Karpas-422 (cell line): ENCODE measurements at places on chromosomes 6 and 20. TPM values are rescaled to one million over a fixed set of nuclear protein-coding genes. Genes with fewer than 3 reads are reported as not detected.

The COL21A1 gene
- not detected in 2 replicates for total RNA-seq

- no peak for DNase-seq
Measured at GRCh38 chr6:66605011-66605410, 898.0 kb upstream of the EYS start.

The DNAH8 gene
- not detected in 2 replicates for total RNA-seq

- DNase-seq, result no peak
Measured at GRCh38 chr20:25739615-25740320, 43.1 kb upstream of the ZNF337 start.

DNA sequence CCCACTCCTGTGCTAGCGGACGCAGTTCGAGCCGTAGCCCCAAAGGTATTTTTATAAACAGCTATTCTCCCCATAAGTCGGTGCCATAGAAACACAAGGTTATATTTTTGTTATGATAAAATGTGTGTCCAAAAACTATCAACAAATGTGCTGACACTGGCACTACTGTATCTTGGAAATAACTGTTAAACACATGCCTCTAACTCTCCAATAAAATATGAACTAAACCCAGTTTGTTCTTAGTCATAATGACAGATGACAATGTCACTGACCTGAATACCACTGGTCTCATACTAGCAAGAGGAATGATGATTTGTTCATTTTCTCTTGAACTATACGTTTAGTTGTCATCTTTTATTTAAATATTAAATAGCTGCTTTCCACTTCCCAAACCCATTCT lies 51.4 kb upstream of the NUP153 start:
- DNase-seq, result no peak

DNA sequence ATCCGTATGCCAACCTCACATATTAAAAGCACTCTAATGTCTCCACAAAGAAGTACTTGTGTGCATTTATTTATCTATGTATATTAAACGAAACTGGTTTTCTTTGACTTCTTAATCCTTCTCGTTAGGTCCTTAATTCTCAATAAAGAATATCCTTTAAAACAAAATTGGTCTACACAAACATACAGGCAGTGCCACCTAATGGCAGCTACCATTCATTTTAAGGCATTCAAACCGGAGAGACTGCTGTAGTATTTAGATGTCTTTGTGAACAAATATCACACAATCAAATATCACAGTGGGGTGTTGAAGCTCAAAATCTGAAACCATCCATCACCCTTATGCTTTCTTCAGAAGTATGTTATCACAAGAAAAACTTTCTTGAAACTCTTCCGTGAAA lies 96.6 kb upstream of the IRAK1BP1 start:
- DNase-seq, result no peak

DNA sequence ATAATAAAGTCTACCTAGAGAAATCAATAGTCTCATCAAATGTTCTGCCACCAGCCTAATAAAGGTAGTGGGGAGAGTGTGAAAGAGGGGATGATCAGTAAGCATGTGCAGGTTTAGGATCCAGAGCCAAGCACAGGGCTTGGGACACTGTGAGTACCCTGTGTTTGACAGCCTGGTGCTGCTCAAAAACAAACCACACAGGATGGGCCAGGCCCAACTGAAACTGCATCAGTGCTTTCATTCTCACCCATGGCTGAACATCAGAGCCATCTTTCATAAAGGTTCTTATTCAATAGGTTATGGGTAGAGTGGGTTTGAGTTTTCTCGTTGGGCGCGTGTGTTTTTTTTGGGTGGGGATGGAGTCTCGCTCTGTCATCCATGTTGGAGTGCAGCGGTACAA lies 87.3 kb upstream of the NHSL1 start:
- no peak for DNase-seq

The SLC22A16 gene
- not detected in 2 replicates for total RNA-seq

- no peak for DNase-seq
Measured at GRCh38 chr20:6241591-6241990, 118.8 kb upstream of the FERMT1 start.

The CYP24A1 gene
- total RNA-seq, result not detected in 2 replicates

DNA sequence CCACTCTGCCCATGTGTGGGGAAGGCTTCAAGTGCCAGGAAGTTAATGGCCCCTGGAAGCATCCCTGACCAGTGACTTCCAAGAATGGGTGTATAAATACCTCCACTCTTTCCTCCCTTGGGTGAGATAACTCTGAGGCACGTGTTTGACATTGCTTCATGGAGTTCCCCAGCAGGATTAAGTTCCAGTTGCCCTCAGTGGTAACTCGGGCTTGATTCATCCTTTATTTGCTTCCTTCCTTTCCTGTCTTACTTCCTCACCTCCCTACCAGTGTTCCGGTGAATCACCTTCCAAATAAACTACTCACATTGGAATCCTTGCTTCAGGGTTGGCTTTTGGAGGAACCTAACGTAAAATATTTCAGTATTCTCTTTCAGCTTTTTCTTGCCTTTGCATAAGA lies 84.6 kb upstream of the JAG1 start:
- DNase-seq, result no peak

- no peak for DNase-seq
Measured at GRCh38 chr6:128070406-128070805, 169.5 kb upstream of the THEMIS start.

The MRPS18B gene
- 59.2 and 119 TPM in 2 replicates for total RNA-seq

- DNase-seq, result no peak
Measured at GRCh38 chr20:25009218-25010145, 16.9 kb upstream of the APMAP start.

DNA sequence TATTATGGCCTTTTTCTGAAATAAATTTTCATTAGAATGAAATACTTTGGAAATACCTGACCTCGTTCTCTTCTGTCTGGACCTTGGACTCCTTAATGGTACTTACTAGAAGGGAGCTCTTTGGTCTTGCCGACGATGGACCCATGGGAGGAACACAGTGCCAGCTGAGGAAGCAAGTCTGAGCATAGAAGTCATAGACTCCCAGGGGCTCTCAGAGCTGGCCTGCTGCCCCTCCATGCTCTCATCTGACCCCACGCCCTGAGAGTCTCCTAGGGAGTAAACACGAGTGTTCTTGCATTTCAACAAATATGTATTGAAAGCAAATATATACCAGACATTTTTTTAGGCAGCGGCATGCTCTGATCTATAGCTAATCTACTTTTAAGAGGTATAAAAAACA lies 87.8 kb downstream of the PLEKHG1 start:
- no peak for DNase-seq

GRCh38 chr20:16321291-16321690 lies 252.0 kb downstream of the KIF16B start:
- DNase-seq, result no peak

DNA sequence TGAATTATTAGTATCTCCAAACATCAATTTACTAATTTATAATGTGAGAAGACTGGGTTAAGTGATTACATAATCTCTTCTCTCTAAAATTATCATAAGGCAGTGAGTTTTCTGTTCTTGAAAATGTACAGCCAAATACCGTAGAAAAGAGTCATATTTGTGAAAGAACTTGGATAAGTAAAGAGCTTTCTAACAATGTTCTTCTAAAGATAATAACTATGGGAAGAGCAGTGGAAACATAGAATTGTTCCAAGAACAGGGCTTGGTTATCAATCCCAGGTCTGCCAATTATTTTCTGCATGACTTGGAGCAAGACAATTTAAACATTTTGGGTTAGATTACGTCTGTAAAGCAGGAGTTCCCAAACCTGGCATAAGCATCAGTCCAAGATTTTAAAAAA lies 198.1 kb upstream of the SGK1 start:
- DNase-seq, result no peak

The PAK1IP1 gene
- total RNA-seq, result 12.3 and 14.3 TPM in 2 replicates

DNA sequence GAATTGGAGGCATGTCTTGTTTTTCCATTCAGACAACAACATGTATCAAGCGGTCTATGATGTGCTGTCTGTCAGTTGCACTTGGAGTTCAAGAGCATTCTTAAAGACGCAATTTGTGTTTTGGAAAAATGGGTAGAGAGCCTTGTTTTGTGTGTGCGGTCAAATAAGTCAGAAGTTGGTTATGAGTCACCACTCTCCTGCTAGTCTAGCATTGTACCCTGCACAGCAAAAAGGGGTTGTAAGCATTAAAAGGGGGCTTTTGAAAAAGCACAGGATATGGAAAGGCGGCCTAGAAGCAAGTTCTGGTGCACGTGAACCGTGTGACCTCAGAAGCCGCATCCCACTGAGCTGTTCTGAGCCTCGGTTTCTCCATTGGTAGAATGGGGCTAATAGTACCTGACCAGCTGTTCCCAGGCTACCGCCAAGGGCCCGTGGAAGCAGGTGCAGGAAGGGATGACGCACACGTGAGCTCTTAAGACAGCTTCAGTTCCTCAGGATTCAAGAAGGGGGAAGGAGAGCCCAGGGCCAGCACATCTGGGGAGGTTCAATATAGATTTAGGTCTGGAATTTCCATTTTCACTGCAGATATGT lies 61.6 kb upstream of the SNX9 start:
- no peak for DNase-seq

GRCh38 chr20:14996883-14997672 lies 659.7 kb upstream of the FLRT3 start:
- no peak for DNase-seq

- peak; percentile 11 for DNase-seq
Measured at GRCh38 chr6:170162011-170162774, 128.7 kb downstream of the DLL1 start.

- no peak for DNase-seq
Measured at GRCh38 chr6:13077117-13077516, 251.2 kb downstream of the TBC1D7 start.

The DAAM2 gene
- not detected in 2 replicates for total RNA-seq

- no peak for DNase-seq
Measured at GRCh38 chr6:143804835-143805239, 38.3 kb upstream of the LTV1 start.

DNA sequence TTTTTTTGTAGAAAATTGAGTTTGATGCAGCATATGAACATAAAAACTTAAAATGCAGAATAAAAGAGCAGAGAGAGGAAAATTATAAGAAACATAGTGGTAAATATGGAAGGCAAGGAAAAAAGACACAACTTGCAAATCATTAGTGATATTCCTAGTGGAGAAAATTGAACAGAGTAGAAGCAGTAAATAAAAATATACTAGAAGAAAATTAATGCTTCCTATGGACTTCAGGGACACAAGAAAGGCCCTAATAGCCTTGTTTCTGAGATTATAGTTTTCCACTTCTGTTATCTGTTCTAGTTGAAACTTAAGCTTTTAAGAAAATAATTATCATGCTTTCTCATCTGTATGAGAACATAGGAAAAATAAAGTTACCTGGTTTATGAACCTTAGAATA lies 25.6 kb upstream of the ADIG start:
- no peak for DNase-seq
